Activated naive CD4-positive, alpha-beta T cell treated with Interleukin-2 at 50 U/mL for 16 hours (primary cell): ENCODE measurements at places on chromosomes 13 and 19.

GRCh38 chr19:16035601-16036297, 40.5 kb upstream of the TPM4 start:
- no peak for DNase-seq

DNA sequence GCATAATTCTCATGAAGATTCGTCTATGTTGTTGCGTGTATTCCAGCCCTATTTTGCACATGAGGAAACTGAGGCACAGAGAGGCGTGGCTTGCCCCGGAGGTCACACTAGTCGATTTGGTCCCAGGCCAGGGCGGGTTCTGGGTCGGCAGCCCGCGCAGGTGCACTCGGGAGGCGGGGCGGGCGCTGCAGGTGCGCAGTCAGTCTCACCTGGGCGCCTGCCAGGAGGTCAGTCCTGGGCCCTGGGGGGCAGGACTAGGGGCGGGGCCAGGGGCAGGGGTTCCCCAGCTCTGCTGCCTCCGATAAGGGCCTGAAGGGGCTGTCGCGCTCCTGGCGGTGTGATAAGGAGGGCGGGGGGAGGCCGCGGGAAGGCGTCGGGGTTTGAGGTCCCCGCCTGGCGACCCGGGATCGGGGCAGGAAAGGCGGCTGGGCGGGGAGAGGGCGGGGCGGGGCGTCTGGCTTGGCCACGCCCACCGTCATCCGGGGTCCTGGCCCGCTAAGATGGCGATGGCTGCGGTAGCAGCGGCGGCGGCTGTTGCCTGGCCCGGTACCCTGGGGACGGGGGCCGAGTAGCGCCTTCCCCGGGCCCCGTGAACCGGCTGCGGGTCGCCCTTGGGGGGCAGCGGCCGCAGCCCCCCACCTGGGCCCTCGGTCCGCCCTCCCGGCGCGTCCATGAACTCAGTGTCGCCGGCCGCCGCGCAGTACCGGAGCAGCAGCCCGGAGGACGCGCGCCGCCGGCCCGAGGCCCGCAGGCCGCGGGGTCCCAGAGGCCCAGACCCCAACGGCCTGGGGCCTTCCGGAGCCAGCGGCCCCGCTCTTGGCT, at the start of gene ATG4D:
ATG4D (plus strand) TSS at position 485 of the 822 bp plus-strand sequence; CDS start at position 672, 187 bp downstream.
- peak; percentile 78 for DNase-seq

GRCh38 chr19:9058905-9059667, 27.8 kb upstream of the OR1M1 start:
- DNase-seq: no peak

DNA sequence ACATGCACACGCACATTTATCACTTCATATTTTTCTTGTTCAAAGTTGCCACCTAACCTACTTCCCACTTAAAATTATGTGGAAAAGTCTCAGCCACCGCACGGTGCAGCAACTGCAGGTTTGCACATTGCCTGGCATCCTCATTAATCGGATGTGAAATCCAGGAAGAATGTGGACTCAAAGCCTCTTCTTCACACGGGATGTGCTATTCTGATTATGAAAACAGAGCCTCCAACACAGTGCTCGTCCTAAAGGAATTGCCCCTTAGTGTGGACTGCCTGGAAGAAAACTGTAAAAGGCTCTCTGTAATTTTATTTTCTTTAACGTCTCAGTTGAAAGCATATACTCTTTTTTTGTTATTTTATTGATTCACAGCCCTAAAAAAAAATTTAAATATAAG, 1303.5 kb downstream of the EFNB2 start:
- DNase-seq: no peak

GRCh38 chr19:55372316-55373081, 2.2 kb upstream of the IL11 start:
- no peak for DNase-seq

- DNase-seq: no peak
Observed at GRCh38 chr13:114127473-114128347, 4.7 kb downstream of the RASA3 start.

- DNase-seq: no peak
Observed at GRCh38 chr13:35157143-35157755, 215.2 kb downstream of the NBEA start.

- no peak for DNase-seq
Observed at GRCh38 chr13:103371271-103371670, 305.1 kb upstream of the SLC10A2 start.

GRCh38 chr19:32630338-32630737, 44.6 kb downstream of the ANKRD27 start:
- DNase-seq: no peak

GRCh38 chr19:6723108-6723618, 2.7 kb upstream of the C3 start:
- no peak for DNase-seq

DNA sequence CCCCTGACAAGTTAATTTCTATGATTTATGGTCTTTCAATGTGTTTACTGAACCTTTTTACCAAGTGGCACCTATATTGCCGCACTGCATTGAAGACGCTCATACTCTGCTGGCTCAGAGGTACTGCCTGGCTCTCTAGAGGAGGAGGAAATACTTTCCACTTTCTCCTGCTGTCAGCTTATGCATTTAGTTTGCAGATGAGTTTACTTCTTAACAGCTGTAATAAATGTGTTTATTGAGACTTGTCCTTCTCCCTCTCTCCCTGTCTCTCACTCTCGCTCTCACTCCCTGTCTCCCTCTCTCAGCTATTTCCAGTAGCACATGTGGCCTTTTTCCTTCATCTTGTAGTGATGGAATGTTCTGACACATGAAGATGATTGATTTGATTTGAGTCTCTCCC, 60.3 kb upstream of the SPATA13 start:
- DNase-seq: no peak

GRCh38 chr19:55196803-55197202, 12.5 kb downstream of the PTPRH start:
- no peak for DNase-seq

GRCh38 chr19:8688930-8689329, 9.7 kb downstream of the ACTL9 start:
- no peak for DNase-seq

DNA sequence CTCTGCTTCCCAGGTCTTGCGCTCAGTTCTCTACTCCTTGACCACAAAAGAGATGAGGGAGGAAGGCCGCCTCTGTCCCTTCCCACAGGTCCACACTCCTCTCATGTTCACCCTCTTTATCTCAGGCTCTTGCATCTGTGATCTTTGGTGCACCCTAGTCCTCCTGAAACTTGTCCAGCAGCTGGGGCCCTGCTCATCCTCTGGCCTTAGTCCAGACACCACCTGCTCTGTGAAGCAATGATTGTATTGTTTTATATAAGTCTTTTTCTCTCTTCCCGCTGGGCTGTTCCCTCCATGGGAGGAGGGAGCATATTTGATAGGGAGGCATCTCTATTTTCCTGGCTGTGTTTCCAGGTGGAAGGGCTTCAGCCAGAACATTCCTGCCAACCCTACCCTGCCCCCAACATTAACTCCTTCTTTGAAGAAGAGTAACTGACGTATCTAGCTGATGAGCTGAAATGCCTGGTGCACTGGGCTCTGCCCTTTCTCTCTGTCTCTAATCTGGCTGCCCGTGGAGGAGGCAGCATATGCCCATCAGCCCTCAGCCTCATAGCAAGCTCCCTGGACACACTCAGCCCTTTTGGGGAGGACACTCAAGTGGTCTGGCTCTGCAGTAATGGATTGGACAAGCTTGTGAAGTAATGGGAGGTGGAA, 38.2 kb upstream of the SIAH3 start:
- no peak for DNase-seq

- DNase-seq: peak; percentile 13
Observed at GRCh38 chr13:109840201-109840892, 54.0 kb upstream of the IRS2 start.

- no peak for DNase-seq
Observed at GRCh38 chr19:34502582-34503411, 21.2 kb downstream of the WTIP start.

- DNase-seq: peak; percentile 4
Observed at GRCh38 chr19:56637976-56638555, 4.9 kb upstream of the SMIM17 start.
